HEK293T (cell line): ENCODE measurements at places on chromosomes 5 and 9.

DNA sequence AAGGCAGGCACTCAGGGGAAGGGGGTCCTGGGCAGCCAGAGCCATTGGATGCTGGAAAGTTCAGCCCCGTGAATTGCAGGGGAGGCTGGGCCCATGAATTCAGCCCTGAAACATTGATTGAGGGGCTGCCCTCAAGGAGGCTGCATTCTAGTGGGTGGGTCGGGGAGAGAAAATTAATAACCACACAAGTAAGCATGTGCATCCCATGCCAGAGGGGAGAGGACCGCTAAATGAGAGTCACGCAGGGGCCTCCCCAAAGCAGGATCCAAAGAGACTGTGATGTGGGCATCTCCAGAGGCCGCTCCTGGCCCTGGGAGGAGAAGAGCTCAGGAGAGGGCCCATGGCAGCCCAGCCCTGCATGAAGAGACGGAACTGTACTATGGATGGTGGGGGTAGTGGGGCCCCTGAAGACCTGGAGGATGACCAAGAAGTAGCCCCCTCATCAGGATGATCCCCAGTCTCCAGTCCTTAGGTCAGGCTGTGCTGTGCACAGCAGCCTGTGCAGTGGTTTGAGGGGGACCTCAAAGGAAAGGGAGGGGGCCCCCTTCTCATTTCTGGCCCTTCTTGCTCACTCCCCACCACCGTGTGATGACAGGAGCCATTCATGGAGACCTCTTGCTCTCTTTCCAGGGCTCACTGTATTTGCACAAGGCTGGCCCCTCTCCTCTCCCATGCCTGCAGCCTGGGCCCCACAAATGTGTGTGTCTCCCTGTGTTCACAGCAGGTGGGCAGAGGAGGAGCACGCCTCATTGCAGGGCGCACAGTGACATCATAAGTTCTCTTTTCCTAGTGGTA, 233.6 kb upstream of the IRX1 start:
- DNase-seq: no peak

DNA sequence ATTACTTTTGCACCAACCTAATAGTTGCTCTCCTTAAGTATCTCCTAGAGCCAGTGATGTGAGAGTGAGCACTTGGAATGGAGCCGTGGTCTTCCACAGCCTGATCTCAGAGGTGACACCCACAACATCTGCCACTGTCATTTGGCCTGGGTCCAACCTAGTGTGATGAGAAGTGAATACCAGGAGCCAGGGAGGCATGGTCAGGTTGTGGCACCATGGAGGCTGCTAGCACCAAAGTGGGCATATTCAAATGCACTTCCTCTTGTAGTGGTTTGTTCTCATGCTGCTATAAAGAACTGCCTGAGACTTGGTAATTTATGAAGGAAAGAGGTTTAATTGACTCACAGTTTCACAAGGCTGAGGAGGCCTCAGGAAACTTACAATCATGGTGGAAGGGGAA, 22.6 kb upstream of the CEP72 start:
- no peak for DNase-seq

GRCh38 chr9:115202960-115203751, 85.2 kb upstream of the TNC start:
- no peak for DNase-seq

DNA sequence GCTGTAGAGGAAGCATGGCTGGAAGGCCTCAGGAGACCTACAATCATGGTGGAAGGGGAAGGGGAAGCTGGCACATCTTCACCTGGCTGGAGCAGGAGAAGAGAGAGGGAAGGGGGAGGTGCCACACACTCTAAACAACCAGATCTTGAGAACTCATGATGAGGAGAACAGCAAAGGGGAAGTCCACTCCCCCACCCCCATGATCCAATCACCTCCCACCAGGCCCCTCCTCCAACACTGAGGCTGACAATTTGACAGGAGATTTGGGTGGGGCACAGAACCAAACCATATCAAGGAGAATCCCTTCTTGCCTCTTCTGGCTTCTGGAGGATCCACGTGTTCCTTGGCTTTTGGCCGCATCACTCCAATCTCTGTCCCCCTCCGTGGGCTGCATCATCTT, 13.1 kb upstream of the CMBL start:
- DNase-seq: no peak

DNA sequence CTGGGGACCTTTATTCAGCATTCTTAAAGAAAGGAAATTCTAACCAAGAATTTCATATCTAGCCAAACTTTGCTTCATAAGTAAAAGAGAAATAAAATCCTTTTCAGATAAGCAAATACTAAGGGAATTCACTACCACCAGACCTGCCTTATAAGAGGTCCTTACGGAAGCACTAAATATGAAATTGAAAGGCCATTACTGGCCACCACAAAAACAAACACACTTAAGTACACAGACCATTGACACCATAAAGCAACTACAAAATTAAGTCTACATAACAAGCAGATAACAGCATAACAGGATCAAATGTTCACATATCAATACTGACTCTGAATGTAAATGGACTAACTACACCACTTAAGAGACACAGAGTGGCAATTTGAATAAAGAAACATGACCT, 361.4 kb upstream of the POU5F2 start:
- DNase-seq: no peak

- DNase-seq: no peak
These were observed 212.8 kb upstream of the ADAMTSL1 start for GRCh38 chr9:18261181-18261580.

DNA sequence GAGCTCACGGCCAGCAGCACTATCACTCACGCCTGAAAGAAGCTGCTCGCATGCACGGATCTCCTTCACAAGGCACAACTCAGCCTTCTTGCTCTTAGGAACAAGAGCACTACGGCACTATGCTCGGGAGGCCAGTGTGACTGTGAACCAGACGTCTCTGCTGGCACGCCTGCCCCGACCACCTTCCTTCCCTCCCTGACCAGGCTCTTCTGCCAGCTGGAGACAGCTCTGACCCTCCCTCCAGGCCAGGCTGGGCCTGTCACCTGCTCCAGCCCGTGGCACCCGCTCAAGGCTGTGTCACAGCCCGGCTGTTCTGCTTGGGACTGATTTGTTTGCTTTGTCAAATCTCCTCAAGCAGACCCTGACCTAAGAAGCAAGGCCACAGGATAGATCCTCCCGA, 7.0 kb downstream of the TBC1D9B start:
- no peak for DNase-seq

DNA sequence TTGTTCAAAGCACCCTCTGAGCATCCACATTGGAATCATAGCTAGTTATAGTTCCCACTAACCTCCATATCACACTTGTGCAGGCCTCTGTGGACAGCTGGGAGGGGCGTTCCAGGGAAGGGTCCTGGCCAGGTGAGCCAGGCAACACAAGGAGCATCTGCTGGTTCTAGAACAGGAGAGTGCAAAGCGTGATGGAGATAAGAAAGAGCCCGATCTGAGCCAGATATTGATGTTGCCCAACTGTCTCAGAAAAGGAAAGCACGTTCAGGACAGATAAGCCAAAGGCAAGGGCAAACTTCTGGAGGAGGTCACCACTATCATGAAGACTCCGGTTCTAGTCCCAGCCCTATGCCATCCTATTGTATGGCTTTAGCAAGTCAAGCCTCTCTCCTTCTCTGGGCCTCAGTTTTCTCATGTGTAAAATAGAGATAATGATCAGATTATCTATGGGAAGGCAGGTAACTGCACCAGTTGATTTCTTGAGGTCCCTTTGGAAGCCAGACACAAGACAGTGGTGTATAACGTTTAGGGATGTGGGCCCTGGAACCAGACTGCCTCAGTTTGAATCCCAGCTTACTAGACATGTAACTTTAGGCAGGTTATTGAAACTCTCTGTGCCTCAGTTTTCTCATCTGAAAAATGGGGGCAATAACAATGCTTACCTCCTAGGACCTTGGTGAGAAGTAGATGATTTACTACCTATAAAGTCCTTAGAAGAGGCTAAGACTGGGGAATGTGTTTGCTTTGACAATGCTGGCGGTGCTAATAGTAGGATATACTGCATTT, 19.8 kb downstream of the GABBR2 start:
- no peak for DNase-seq

DNA sequence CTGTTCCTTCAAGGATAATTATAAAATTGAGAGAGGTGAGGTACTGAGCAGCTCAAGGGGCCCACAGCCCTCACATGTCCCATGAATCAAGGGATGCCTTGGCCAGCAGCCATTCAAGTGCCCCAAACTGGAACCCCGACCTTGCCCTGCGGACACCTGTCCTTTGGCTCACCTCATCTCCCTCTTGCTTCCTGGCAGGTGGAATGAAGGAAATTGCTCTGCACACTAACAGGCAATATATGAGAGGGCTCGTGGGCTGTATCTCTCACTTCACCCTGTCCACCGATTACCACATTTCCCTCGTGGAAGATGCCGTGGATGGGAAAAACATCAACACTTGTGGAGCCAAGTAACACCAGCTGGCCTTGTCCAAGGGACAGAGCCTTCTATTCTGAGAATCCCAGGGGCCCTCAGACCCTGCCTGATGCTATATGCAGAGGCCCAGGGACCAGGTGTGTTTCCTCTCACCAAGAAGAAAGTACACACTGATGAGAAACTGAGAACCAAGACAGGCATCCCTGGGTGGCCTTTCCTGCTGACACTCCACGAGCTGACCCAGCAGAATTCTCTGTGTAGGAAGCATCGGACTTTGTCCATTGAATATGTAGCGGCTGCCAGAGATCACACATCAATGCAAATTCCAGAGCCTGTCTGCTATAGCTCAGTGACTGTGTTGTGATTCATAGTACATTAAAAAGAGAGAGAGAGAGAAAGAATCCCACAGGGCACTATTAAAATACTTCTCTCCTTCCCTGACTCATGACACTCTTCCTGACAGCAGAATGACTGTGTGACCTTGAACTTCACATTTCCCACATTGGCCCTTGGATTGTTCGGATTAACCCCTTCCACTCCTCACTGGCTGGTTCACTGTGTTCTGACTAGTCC, 92.6 kb downstream of the LIFR start:
- DNase-seq: no peak

GRCh38 chr9:22084336-22085035, 75.4 kb upstream of the CDKN2B start:
- peak; percentile 44 for DNase-seq

GRCh38 chr5:163456029-163456589, 3.8 kb downstream of the NUDCD2 start:
- DNase-seq: no peak

- peak; percentile 44 for DNase-seq
These were observed 485.3 kb downstream of the CDH9 start for GRCh38 chr5:26553079-26553478.

DNA sequence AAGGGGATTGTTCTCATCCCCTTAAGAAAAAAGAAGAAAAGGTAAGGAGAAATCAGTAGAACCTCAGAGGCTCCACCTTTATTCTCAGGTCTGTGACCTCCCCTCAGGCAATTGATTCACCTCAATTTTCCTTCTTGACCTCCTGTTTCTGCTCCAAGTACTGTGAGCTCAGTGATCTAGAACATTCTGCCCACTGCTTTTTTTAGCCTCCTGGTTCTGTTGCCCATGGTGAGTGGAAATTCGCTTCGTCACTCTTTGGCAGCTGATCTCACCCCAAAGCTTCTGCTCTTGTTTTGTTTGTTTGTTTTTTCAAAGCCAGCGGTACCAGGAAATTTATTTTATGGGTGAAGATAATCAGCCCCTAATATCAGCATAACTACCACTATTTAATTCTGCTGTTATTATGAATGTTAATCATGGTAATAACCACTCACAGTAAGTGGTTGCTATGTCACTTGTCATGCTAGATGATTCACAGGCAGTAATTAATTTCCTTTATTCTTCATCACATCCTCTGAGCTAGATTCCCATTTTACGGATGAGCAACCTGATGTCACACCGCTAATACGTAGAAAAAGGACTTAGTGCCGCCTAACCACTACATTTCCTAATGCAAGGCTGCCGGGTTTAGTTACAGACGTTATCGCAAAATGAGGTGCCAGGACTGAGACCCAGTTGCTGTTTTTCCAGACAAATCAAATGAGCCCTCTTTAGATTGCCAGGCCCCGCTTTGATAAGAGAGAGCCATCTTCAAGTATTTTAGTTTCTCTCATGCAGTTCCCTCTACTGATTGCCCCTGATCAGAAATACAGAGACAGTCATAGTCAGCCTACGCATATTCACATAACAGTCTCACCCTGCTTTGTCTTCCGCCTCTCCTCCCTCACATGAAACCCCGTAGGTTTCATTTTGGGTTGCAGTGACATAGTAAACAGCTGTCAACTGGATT, 78.2 kb downstream of the CYFIP2 start:
- DNase-seq: no peak

- no peak for DNase-seq
These were observed at the start of gene PDCD1LG2 for GRCh38 chr9:5510360-5510931. PDCD1LG2 (plus strand) TSS chr9:5510531; CDS start chr9:5522547, 12,016 bp downstream.

- DNase-seq: no peak
These were observed 16.0 kb downstream of the SERINC5 start for GRCh38 chr5:80239680-80240367.

DNA sequence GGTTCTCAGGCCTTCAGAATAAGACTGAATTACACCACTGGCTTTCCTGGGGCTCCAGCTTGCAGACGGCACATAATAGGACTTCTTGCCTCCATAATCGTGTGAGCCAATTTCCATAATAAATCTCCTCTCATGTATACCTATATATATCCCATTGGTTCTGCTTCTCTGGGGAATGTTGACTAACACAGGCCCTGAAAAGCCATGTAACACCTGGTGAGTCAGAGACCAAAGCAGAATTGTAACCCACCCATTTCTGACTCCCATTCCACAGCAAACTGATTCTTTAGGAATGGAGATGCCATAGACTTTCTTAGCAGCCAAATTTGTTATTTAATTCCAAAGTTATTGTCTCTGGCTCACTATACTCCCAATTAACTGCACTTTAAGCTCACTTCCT, 85.4 kb upstream of the AGXT2 start:
- DNase-seq: no peak

- DNase-seq: no peak
These were observed 39.2 kb downstream of the OLFM1 start for GRCh38 chr9:135126451-135127187.

DNA sequence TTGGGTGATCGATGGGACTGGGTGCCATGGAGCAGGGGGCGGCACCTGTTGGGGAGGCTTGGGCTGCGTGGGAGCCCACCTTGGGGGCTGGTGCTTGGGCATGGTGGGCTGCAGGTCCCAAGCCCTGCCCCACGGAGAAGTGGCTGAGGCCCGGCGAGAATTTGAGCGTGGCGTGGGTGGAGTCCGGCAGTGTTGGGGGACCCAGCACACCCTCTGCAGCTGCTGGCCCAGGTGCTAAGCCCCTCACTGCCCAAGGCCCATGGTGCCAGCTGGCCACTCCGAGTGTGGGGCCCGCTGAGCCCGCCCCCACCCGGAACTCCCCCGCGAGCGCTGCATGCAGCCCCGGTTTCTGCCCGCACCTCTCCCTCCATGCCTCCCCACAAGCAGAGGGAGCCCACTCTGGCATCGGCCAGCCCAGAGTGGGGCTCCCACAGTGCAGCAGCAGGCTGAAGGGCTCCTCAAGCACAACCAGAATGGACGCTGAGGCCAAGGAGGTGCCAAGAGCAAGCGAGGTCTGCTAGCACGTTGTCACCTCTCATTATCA, 1178.6 kb upstream of the CDH10 start:
- no peak for DNase-seq

DNA sequence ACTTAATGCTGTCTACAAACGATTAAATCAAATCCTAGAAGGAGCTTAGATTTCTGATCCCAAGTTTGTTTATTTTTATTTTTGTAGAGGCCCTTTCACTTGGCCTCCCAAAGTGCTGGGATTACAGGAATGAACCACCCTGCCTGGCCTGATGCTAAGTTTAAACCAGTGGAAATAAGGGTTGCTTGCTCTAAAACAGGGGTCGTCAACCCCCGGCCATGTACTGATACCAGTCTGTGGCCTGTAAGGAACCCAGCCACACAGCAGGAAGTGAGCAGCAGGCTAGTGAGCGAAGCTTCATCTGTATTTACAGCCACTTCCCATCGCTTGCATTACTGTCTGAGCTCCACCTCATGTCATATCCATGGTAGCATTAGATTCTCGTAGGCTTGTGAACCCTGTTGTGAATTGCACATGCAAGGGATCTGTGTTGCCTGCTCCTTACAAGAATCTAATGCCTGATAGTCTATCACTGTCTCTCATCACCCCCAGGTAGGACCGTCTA, 11.4 kb downstream of the TTC1 start:
- no peak for DNase-seq
